ENCODE measurements at places on chromosomes 2 and 18.

DNA sequence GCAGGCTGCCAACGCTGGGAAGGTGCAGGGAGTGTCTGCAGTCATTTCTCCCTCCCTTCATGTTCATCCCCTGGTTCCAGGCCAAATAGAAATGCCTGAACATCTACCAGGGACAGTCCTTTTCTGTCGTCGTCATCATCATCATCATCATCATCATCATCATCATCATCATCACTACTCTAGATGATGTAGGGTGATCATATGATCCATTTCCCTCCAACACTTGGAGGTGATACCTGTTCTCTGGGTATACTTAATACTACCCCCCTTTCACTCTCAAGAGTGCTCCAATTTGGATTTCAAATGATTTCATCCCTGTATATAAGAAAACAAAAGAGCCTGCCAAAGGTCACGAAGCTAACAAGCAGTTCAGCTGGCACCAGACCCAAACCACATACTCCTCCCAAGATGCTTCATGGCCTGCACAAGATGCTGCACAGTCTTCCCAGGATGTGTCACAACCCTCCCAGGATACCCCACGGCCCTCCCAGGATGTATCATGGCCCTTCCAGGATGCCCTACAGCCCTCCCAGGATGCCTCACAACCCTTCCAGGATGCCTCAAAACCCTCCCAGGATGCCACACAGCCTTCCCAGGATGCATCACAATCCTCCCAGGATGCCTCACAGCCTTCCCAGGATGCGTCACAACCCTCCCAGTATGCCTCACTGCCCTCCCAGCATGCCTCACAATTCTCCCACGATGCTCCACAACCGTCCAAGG is 257.9 kb downstream of the DYSF start:
- DNase-seq = no peak

DNA sequence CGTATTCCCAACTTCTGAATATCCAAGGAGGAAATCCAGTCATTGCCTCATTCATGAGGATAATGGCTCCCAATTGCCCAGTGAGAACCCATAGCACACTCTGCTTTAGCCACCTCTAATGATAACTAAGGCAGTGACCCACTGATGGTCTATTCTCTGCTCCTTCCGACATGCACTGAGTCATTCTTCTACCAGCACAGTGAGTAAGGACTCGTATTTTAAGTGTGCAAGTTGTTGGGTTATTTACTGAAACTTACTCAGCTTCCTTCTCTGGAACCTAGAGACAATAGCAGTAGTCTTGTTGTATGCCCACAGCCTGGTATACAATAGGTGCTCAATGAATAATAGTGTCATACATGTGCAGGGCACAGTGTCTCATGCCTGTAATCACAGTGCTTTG is 81.1 kb upstream of the ZNF397 start:
- DNase-seq = no peak

DNA sequence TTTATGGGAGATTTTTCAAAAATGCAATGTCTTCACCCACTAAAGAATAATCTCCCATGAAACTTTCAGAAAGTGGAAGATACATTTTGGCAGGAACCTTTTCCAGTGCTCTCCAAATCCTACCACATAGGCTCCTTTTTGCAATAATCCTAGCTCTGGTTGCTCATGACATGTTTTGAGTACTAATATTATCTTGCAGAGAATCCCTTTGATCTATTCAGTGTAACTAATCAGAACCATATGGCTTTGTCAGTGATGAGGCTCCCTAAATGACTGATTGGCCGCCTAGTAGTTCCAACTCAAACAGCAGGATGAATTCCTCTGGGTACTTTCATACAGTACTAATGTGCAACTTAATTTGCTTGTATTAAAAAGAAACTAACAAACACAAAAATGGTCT is 544.0 kb upstream of the FAM98A start:
- no peak for DNase-seq

DNA sequence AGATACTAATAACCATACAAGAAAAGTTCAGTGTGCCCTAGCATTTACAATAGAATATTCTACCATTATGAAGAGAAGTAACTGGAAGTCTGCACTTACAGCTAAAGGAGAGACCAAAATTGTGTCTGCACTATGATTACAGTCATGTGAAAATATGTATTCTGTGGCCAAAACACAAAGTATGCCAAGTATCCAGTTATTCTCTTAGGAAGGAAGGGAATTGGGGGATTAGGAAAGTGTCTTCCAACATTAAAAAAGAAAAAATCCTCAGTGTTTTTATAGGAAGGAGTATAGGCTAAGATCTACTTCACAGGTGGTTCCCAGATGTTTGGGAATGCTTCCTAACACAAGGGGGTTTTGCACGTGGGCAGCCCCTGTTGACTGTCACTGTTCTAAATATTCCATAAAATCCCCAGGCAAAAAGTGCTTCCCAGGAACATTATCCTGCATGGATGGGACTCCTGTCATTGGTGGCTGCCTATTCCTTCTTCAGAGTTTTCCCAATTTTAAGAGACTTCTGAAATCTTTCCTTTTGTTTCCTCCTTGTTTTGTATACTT is 180.2 kb upstream of the KLHL29 start:
- no peak for DNase-seq

DNA sequence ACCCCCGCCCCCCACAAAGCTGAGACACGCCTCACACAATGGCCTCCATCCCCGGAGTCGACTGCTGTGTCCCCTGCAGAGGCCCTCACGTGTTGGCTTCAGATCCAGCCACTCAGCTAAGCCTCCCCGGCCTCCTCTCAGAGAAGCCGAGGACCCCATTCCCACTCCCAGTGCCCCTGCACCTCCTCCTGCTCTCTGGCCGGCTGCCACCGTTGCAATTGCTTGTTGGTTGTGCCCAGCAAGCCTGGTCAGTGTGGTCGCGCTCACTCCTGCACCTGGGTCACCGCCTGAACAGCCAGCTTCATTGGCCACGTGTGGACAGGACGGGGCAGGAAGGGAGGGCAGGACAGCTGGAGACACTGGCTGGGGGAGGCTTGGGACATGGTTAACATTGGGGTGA is 191.5 kb upstream of the SALL3 start:
- DNase-seq = no peak

DNA sequence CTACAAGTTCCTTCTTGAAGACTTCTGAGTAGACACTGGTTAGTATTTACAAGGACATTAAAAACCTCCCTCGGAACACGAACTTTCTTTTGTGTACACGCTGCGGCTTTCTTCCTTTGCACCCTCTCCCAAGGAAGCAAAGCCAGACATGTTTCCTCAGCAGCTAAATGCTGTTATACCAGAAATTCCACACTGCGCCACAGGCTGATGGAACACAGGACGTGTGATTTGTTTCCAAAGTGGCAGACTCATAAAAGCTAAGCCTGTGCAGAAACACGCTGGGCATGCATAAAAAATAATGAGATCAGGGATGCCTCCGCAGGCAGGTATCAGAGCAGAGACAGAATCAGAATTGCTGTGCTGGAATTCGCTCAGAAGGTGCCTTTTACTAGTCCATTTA is 73.0 kb upstream of the RGPD5 start:
- no peak for DNase-seq

GRCh38 chr2:71532327-71532726 is 79.0 kb downstream of the DYSF start:
- no peak for DNase-seq

- DNase-seq = no peak
Measured at GRCh38 chr2:145910416-145910815, 1390.5 kb upstream of the ZEB2 start.

- DNase-seq = no peak
Measured at GRCh38 chr2:73080321-73081131, 9.0 kb upstream of the SFXN5 start.

GRCh38 chr2:204795156-204795555 is 249.9 kb downstream of the PARD3B start:
- DNase-seq = no peak

- DNase-seq = no peak
Measured at GRCh38 chr2:233414777-233415570, 60.7 kb downstream of the DGKD start.

DNA sequence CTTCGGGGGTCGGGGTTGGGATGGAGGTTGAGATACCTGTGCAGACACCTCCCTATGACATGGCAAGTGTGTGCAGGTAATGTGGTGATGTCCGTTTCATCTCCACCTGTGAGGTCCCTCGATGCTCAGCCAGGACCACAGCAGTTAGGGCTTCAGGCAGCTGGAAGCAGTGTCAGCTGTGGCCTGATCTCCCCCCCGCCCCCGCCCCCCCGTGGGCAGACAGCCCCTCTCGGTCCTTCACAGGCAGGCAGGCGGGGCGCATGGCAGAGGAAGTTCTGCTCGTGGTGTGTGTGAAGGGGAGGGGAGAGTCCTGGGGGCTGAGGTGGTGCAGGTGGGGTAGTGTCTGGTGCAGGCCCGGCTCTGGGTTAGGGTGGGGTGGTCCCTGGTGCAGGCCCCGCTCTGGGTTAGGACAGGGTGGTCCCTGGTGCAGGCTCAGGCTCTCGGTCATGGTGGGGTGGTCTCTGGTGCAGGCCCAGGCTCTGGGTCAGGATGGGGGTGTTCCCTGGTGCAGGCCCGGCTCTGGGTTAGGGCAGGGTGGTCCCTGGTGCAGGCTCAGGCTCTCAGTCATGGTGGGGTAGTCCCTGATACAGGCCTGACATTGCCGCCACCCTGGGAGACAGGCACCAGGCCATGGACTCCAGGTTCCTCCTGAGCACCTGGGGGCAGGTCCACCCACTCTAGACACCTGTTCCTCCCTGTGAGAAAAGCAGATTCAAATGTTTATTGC is 94.3 kb downstream of the NFATC1 start:
- no peak for DNase-seq

GRCh38 chr2:233184669-233185068 is 66.8 kb upstream of the ATG16L1 start:
- DNase-seq = no peak

GRCh38 chr2:121469356-121469755 is 61.3 kb upstream of the RNU4ATAC start:
- no peak for DNase-seq

DNA sequence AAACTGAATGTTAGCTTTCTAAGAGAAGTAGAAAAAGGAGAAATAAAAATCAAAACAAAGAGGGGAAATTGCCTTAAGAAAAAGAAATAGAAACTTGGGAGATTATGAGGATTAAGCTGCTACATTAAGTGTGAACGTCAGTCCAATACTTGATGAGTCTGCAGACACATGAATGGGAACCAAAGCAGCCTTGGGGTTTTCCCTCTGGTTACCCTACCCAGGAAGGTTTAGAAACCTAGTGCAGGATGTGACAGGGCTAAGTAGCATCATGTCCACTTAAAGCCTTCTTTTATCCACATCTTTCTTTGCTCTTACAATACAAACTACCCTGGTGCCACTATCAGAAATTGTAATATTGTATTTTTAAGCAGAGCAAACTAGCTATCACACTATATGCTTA is 22.3 kb downstream of the SLC35F5 start:
- no peak for DNase-seq

DNA sequence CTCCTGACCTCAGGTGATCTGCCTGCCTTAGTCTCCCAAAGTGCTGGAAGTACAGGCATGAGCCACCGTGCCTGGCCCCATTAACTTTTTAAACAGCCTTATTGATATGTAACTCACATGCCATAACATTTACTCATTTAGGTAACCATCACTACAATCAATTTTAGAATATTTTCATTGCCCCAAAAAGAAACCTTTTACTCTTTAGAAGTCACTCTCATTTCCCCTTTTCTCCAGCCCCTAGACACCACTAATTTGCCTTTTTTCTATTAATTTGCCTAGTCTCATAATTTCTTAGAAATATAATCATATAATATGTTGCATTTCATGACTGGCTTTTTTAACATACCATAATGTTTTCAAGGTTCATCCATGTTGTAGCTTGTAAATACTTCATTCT is 57.2 kb upstream of the TACR1 start:
- no peak for DNase-seq

GRCh38 chr18:79962311-79962710 is 2.1 kb upstream of the HSBP1L1 start:
- no peak for DNase-seq

- no peak for DNase-seq
Measured at GRCh38 chr2:239466755-239467271, 66.0 kb upstream of the HDAC4 start.

DNA sequence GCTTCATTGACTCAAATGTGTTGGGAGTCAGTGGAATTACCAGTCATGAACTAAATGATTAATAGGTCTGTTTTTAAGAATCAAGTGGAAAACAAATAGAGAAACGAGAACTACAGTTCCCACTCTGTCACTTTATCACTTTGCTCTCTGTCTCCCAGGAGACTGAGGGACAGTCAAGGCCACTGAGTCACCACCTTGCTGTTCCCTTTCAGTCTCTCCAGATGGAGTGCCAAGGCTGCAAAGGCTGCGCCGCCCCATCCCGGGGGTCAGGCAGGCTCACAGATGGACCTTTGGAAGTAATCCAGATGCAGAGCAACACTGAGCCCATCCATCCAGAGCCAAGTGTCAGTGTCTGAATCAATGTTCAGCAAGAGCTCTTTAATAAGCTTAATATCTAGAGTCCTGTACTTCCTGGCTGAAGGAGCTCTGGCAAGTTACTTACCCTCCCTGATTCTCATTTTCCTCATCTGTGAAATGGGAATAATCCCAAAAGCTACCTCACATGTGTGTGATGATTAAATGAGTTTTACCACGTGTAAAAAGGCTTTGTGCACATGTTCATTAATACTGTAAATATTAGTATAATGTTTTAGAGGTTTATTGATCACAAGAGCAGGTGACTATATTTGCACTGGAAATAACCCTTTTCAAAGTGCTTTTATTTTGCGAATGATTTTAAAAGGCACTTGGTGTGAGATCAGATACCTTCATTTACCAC is 43.0 kb upstream of the EFEMP1 start:
- no peak for DNase-seq

DNA sequence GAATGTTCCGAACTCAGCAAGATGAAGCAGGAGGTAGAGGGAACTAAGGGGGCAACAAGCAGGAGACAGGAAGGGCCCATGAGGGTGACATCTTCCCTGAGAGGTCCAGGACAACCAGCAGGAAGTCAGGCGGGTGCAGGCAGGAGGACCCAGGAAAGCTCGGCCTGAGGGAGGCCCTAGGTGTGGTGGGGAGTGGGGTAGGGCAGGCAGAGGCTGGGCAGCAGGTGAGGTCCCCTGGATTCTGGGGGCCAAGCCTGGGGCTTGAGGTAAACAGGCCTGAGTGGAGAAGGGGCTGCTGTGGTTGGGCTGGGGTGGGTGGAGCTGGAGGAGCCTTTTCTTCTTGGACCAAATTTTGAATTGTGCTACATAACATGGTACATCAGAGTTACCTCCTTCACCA is 4.1 kb upstream of the ALPG start:
- DNase-seq = no peak

- no peak for DNase-seq
Measured at GRCh38 chr2:60486067-60486466, 67.4 kb downstream of the BCL11A start.

DNA sequence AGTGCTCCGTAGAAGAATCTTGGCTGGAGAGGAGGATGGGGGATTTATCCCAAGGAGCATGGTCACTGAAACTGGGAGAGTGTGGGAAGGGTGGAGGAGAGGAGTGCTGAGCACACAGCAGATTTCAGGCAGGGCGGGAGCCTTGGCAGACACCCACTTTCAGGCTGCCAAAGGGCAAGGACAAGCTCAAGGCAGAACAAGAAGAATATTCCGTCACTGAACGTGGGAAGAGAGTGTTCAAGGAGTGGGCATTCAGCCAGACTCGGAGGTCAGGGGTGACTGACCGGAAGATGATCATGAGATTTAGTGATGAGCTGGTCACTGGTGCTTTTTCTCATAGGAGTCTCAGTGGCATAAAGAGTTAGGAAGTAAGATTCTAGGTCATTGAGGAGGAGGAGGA is 136.2 kb upstream of the RASGRP3 start:
- DNase-seq = no peak

- no peak for DNase-seq
Measured at GRCh38 chr18:55398858-55399257, 189.1 kb downstream of the TCF4 start.

- no peak for DNase-seq
Measured at GRCh38 chr2:88254437-88255091, 84.4 kb downstream of the THNSL2 start.

- no peak for DNase-seq
Measured at GRCh38 chr18:8603663-8604520, 5.3 kb upstream of the RAB12 start.

Data from NCI-H526 (cell line).